ENCODE measurements at places on chromosomes 1 and 21.

DNA sequence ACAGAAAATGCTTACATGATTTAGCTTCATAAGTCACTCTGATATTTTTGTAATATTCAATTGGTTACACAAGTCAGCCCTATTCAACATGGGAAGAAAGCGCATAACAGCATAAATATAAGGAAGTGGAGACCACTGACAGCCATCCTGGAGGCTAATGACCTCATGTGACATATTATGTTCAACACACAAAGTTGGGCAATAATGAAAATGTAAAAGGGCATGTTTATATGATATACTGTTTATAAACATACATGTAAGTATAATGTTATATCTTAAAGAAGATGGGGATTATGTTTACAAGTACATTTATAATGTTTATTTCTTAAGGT, 30.2 kb downstream of the EVI5 start:
- DNase-seq = no peak

DNA sequence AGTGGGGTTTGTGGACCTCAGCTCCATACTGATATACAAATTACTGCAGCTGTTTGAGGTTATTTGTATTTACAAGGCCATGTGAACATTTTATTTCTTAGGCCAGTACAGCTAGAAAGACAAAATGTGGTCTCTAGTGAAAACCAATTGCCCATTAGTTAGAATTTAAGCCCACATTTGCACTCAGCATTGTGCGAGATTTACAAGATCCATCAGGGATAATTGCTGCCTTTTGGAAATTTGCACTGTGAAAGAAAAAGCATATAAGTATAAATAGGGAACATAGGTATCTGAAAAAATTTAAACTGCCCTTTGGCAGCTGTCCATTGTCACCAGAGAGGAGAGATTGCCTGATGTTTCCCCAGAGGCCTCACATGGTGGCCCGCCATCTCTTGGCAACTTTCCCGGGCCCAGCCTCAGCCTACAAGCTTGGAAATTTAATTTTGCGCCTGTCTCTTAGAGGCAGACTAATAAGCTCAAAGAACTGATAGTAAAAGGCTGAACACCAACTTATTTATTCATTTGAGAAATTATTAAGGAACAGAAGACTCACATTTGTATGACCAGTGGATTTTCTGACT, 120.7 kb downstream of the MAP3K21 start:
- no peak for DNase-seq

DNA sequence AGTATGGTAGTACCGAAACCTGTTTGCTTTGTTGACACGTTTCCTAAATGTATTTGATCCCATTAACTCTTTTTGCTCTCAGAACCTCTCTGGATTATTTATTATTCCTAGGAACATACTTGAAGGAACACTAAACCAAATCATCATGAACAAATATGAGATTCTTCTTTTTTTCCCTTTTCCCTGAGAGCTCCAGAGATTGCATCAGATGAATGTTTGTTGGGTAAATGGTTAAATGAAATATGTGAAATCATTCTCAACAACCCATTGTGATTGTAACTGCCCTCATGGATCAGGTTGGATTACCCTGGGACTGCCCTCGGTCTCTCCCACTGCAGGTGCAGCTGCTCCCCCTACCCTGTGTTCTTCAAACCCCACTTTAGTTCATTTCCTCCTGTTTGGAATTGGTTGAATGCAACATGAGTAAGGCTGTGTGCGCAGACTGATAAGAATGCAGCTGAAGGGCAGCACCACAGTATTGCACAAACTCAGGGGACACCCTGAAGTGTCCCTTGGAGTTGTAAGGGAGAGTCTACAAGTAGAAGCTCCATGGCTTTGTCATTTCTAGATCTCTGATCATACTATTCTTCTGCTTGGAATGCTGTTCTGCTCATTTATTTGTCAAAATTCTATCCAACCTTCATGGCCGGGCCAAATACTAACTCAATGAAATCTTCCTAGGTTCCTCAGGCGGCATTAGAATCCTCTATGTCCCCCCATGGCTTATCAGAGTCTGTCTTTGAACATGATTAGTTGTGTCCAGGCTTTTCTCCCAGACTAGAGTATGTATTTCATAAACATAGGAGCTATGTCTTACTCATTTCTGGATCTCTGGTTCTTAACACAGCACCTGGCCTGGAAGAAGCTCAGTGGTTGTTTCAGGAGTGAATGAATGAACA, 47.1 kb upstream of the NEK2 start:
- no peak for DNase-seq

DNA sequence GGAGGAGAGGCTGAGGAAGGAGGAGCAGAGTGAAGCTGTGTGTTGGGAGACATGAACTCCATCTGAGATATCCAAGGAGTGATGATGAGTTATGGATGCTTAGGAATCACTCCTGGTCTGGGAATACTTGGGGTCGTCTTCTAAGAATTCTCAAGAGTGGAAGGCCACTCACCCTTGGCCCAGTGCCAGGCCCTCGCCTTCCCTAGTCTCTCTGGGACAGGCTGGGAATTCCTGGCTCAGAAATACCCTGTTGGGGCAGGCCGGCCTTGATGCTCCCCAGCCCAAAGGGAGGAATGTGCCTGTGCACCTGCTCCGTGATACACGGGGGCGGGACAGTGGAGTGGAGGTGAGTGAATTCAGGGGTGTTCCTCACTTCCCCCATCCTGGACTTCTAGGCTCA, 12.6 kb upstream of the LMNA start:
- DNase-seq = no peak

DNA sequence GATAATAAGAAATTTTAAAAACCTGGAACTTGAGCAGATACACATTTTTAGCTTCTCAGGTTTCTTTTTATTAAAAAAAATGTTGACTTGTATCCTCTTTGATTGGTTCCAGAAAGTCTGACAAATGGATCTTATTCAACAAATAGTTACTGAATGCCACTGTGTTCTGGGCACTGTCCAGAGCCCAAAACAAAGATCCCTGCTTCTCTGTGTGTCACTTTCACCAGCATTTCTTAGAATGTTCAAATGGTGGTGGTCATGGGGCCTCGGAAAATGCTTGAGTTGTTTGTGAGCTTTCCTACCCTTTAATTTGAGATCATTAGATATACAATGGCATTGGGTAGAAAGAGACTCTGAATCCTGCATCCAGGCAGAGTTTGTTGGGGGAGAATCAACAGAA, 19.9 kb downstream of the ACTN2 start:
- DNase-seq = no peak

GRCh38 chr1:114388432-114389003, 122.5 kb downstream of the TRIM33 start:
- DNase-seq = no peak

GRCh38 chr1:112807117-112807516, 92.0 kb upstream of the PPM1J start:
- DNase-seq = no peak

- DNase-seq = no peak
Observed at GRCh38 chr1:225494789-225495359, 67.0 kb upstream of the LBR start.

GRCh38 chr1:111516005-111516535, 12.6 kb upstream of the ADORA3 start:
- DNase-seq = peak; percentile 86

GRCh38 chr1:83960669-83961277, 38.2 kb downstream of the TTLL7 start:
- DNase-seq = no peak

DNA sequence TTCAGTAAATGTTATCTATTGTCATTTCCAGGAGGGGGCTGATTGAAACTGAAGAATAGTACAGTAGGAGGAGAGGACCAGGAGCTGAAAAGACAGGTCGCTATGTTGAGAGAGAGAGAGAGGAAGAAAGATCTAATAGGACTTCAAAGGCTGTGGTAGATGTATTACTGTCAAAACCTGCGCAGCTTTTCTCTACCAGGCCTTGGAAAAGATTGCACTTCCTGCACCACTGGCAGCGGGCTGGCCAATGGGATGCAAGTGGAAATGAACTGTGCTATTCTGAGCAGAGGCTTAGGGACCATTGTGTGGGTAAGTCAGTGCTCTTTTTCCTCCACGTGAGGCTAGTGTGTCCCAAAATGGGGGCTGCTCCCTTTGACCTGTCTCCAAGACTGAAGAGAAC, 47.1 kb downstream of the MDM4 start:
- DNase-seq = no peak

GRCh38 chr21:26965040-26965906, 1.6 kb downstream of the ADAMTS5 start:
- no peak for DNase-seq

GRCh38 chr1:188228623-188229022, 1399.9 kb downstream of the PLA2G4A start:
- DNase-seq = no peak

DNA sequence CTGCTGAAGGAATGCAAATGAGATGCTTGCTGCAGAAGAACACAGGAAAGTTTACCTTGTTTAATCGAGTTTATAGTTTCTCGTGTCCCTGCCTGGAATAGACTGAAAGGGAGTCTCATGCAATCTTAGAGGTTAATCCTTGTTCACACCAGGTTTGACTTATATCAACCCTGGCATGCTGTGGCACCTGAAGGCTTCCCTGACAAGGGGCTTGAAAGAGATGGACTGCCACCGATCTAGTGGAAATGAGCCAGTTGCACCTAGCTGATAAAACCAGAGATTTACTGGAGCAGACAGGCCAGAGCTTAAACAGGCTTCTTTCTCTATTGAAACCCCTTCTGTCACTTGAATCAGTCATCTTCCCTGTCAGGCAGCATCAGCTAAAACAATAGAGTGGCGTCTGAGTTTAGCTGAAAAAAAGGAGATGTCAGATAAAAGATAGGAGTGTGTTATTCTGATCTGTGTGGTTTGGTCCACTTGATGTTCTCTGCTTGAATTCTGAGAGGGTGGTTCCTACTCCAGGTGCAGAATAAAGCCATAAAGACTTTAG, 349.7 kb downstream of the RWDD3 start:
- DNase-seq = no peak

GRCh38 chr1:156766298-156767100, 836 bp upstream of the PRCC start:
- no peak for DNase-seq

GRCh38 chr1:27868932-27869718, 3.2 kb upstream of the THEMIS2 start:
- DNase-seq = peak; percentile 66

DNA sequence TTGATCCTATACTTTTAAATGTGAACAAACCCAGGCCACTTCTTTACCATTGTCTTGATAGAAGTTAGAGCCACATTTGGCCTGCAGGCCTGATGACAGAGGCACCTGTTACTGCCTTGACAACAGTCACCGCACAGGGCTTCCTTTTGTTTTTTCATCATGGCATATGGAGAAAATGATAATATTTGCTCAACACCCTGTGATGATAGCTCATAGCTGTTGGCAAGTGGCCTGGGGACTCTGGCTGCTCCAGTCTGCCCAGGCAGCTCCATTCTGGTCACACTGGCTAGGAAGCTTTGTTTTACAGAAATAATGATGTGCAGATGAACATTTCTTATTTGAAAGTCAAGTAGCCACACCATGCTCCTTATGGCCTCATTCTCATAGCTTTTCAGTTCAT, 89.6 kb upstream of the GPR88 start:
- DNase-seq = no peak
